Trophoblast cell (in vitro differentiated cells and primary cell): ENCODE measurements at places on chromosomes 1 and 21.

DNA sequence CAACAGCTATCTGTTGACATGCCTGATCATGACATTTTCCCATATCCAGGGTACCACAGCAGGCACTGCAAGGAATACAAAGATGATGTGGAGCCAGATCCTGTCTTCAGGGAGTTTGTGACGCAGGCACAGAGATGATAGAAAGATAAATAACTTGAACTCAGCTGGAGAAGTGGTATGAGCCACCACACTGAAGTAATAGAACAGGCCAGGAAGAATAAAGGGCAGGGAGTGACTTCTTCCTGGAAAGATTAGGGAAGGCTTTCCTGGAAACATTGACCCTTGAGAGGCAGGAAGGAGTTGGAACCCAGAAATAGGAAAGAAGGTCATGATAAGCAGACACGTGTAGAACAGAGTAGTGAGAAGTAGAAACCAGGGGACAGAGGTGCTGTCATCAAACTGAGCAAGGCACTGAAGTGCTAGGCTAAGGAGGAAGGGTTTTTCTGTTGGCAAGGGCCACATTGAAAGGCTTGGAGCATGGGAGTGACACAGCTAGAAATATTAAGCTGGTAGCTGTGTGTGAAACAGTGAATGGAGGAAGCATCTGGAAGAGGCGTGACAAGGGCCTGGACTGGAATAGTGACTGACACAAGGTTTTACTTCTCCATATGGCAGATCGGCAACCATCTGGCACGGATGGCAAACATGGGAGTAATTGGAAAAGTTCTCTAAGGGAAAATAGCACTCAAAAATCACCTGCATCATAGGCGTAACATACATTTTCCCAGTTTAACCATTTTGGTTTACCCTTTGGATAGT is 68.4 kb downstream of the AK5 start:
- DNase-seq, result no peak

DNA sequence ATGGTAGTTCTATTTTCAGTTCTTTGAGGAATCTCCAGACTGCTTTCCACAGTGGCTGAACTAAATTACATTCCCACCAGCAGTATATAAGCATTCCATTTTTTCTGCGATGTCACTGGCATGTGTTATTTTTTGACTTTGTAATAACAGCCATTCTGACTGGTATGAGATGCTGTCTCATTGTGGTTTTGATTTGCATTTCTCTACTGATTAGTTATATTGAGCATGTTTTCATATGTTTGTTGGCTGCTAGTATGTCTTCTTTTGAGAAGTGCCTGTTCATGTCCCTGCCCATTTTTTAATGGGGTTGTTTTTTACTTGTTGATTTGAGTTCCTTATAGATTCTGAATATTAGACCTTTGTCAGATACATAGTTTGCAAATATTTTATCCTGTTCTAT is 87.9 kb downstream of the RPS6KC1 start:
- no peak for DNase-seq

- no peak for DNase-seq
Measured at GRCh38 chr21:26914557-26914956, 52.3 kb downstream of the ADAMTS5 start.

DNA sequence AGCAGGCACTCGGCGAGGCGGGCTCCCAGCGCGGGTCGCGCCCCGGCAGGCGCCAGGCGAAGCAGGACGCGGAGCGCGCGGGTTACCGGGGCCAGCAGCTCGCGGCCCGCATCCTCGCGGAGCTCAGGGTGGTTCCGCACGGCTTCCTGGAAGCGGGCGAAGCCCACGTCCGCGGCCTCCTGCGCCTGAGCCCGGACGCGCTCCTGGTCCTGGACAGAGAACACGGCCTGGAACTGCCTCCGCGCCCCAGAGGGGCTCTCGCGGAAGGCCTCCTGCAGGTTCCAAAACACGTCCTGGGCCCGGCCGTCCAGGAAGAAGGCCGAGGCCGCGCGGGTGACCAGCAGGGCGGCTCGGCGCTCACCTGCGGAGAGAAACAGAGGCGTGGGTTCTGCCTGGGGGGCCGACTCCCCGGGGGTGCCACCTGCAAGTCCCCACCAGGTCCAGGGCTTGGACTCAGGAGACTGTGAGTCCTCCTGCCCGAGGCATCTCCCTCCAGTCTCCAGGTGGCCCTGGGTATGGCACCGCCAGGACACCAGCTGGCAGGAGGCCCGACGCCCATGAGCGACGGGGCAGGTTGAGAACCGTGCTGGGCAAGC is 11.4 kb downstream of the TTC34 start:
- no peak for DNase-seq

DNA sequence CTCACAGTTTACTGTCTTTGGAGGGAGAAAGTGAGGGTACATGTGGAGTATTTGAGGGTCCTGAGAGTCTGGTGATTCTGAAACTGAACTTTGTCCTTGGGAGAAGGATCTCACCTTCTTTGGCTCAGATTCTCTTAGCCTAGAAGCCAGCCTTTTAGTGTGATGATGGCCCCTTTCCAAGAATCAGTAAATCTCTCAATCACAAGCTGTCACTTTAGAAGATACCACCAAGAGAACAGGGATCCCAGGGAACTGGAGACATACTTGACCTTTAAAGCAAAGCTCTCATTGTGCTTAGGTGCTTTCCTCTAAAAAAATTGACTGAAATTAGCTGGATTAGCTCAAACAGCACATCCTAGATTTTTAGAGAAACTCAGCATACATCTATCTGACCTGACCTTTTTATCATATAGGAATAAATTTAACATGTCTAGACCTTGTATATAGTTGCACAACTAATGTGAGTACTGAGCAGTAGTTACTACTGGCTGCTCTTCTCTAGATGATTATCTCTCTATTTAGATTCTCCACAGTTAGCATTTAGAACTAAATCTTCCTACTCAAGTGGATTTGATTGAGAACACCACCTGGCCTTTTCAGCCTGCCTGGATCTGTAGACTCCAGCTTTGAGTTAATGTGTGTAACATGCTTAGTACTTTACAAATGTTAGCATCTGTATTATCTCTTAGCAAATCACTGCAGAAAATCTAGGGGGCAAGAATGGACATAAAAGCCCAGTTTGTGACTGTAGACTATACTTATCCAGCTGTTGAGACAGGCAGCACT is 157.7 kb downstream of the MAST2 start:
- DNase-seq, result no peak

GRCh38 chr21:18776936-18777335 is 373.4 kb upstream of the TMPRSS15 start:
- DNase-seq, result no peak

- DNase-seq, result no peak
Measured at GRCh38 chr1:55617288-55617982, 402.3 kb upstream of the USP24 start.

DNA sequence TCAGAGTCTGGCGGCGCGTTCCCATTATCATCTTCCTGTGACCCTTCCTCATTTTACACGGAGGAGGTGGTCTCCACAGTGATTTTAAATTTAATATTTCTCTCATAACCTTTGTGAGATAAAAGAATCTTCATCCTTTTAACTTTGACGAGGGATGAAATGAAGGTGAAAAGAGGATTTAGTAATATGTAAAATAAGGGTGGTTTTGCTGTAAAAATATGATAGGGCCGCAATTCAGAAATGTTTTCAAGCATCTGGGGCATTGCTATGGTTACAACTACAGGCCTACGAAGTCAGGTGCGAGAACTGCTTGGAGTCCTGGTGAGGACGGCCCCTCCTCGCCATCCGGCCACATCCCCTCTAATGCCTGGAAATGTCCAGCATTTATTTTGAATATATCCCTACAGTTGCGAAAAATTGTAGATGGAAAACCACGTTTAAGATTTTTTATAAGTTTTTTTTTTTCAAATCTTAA is 422 bp upstream of the RSBN1 start:
- no peak for DNase-seq

- DNase-seq, result no peak
Measured at GRCh38 chr1:30525971-30526651, 197.3 kb downstream of the MATN1 start.

GRCh38 chr1:203636291-203636690 is 9.7 kb downstream of the ATP2B4 start:
- no peak for DNase-seq
